Dermis microvascular lymphatic vessel endothelial cell (primary cell): ENCODE measurements at places on chromosomes 4 and X. TPM values are rescaled to one million over a fixed set of nuclear protein-coding genes. Genes with fewer than 3 reads are reported as not detected.

The SPANXC gene
- total RNA-seq, result not detected in 2 replicates

The TMEM154 gene
- total RNA-seq, result 0.63 and 1.8 TPM in 2 replicates

The REPS2 gene
- 4.2 and 6.1 TPM in 2 replicates for total RNA-seq

The ASIC5 gene
- total RNA-seq, result not detected in 2 replicates

The ASB5 gene
- total RNA-seq, result not detected in 2 replicates

The RBM46 gene
- not detected in 2 replicates for total RNA-seq
